Hindlimb muscle (tissue), 1 donor: ENCODE measurements at places on chromosomes 6 and 20. TPM values are rescaled to one million over a fixed set of nuclear protein-coding genes. Genes with fewer than 3 reads are reported as not detected.

DNA sequence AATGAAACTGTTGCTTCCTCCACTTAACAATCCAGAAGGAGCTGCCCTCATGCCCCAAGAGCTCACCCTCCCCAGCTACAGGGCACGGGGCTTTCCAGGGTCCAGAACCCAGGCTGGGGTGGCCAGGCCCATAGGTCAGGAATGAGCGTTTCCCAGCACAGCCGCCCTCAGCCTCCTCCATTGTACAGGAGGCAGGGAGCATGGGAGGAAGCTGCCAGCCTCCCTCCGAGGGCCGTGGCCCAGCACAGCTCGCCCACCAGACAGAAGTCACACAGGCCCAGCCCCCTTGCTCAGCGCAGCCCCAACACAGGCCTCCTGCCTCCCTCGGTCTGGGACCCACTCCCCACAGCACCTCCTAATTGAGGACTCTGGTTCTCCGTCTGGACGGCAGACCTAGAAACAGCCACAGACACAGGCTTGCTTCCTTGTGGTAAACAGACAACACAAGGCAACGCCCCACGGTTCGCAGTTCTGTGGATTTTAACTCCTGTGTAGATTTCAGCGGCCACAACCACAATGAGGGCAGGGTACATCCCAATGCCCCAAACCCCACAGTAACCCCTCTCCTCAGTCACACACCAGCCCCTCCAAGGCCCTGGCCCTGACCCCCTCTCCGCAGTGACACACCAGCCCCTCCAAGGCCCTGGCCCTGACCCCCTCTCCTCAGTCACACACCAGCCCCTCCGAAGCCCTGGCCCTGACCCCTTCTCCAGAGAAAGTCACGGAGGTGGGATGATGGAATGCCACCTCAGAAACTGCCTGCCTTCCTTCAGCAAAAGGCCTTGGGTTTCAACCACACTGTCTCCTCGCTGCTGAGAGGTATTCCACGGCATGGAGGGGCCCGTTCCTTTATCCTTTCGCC, 173.5 kb downstream of the DLL1 start:
- DNase-seq = no peak

- DNase-seq = no peak
Observed at GRCh38 chr6:132598473-132598872, 8.9 kb upstream of the TAAR5 start.

GRCh38 chr6:39330057-39330456, 7.6 kb upstream of the KCNK16 start:
- DNase-seq = no peak

GRCh38 chr6:154039231-154039842, at the start of gene OPRM1:
Gene OPRM1 (plus strand): TSS chr6:154039240. CDS start chr6:154039545, 305 bp downstream.
- DNase-seq = peak; percentile 61

The DLL1 gene
- 21.0 TPM for polyA plus RNA-seq

The SLC12A5 gene
- polyA plus RNA-seq = 1.3 TPM

GRCh38 chr6:141347086-141347485, 785.6 kb upstream of the GJE1 start:
- DNase-seq = no peak

The TBXT gene
- polyA plus RNA-seq = not detected

The KIAA0408 gene
- polyA plus RNA-seq = 15.4 TPM
